ENCODE measurements at places on chromosomes 16 and 17.

- DNase-seq, result no peak
Measured at GRCh38 chr17:44334727-44335126, 10.1 kb upstream of the SLC25A39 start.

DNA sequence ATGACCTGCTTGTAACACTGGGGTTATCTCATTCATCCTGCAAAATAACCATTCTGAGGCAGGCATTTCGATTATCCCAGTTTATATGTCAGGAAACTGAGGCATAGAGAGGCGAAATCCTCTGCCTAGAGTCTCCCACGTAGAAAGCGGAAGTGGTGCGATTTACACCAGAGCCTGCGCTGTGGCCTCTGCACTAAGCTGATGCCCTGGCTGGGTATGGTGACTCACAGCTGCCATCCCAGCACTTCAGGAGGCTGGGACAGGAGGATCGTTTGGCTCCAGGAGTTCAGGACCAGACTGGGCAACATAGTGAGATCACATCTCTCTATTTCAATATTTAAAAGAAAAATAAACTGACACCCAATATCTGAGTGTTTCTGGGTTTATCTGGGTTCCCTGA, 59.3 kb upstream of the BCO1 start:
- DNase-seq, result no peak

GRCh38 chr16:4570688-4571321, 14.7 kb downstream of the C16orf96 start:
- no peak for DNase-seq

GRCh38 chr17:10127819-10128425, 70.5 kb downstream of the GAS7 start:
- DNase-seq, result no peak

DNA sequence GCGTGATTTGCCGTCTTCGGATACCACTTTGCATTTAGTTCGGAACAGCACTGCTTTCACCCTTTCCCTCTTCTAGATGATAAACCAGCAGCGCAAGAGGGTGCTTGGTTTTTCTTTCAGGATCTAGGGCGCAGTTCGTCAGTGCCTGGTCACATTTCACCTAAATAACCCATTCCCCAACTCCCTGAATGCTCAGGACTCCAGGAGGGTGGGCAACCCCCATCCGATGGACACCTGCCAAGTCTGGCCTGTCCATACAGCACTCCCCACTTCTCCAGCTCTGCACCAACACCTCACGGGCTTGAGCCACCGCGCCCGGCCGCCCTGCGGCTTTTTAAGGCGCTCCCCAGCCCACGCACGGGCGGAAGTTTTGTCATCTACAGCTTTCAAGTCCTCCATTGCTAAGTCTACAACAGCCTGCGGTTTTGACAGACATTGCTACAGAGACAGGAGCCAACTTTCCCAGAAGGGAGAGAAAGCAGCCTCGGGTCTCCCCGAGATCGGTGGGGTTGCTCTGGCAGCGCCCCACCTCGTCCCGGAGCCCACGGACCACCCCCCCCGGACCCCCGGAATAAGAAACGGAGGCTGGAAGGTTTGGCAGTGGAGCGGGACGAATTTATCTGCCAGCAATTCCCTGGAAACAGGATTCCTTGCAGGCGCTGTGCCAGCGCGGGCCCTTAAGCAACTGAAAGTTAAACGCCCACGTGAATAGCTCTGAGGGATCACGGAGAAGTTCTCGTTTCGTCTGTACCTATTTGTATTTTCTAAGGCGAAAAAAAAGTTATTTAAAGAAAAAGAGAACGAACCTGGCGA, 38.6 kb upstream of the SLFN13 start:
- DNase-seq, result peak; percentile 80

Data from activated CD4-positive, alpha-beta T cell treated with anti-CD3 and anti-CD28 coated beads for 24 hours (primary cell).